Activated effector memory CD4-positive, alpha-beta T cell treated with Interleukin-2 at 50 U/mL for 16 hours (primary cell): ENCODE measurements at places on chromosomes 13 and 19.

GRCh38 chr13:99257291-99257690, 888 bp downstream of the GPR18 start:
- DNase-seq: no peak

DNA sequence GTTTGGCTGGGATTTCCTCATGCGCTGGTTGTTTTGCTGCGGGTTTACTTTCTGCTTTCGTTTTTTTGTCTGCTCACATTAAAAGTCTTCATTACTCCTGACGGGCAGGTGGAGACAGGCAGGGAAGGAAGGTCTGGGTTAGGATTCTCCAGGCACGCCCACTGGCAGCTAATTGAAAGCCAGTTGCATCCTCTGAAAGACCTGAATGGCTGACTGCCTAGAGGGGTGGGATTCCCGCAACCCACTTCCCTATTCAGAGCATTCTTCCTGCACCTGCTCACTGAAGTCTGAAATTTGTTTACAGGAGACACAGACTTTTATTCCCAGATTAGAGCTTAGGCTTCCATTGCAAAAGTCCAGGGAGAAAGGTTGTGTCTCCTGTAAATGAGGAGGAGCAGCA, 172.0 kb downstream of the UQCRFS1 start:
- no peak for DNase-seq

DNA sequence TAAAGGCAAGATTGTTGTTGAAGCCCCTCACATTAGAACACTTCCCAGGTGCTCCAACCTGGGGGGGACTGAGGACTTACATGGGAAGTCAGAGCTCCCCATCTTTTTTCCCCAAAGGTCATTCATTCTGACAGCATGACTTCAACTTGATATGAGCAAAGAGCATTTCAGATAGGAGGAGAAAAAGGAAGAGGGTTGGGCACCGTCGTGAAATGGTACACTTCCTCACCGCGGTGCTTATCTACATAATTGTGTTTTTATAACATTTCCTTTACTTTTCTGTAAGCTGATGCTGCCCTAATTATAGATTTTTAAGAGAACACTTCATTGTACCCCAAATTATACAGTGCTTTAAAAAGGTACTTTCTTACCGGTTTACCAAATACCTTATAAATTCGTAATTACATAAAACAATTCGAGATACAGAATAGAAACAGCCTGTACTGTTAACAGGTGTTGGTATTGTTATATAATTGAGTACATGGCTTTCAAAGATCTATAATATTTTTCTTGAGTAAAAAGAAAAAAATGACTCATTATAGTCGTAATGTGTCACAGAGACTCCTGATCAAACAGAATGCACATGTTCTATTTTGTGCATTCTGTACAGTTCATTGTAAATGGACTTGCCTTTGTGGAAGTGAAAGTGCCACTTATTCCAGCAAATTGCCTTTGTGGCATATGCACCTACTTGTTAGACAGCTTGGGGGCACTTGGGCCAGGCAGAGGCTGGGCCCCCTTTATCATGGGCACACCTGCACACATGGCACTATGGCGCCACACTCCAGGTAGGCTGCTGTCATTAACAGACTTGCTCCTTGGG, 81.8 kb downstream of the GGACT start:
- no peak for DNase-seq

DNA sequence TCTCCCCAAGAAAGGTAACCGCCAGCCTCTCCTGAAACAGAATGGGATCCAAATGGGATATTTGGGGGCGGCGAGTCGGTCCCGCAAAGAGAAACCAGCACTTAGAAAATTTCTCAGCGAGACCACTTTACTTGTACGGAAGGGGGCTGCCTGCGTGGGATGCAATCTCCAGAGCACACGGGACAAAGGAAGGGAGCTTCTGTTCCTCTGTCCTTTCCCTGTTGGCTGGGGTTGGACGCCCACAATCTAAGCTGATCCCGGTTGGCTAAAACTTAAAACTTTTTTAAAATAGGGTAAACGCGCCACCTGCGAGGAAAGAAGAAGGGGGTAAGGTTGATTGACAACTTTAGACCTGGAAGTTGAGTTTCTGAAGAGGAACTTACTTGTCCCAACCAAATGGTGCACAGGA, 826 bp upstream of the BSG start:
- DNase-seq: no peak

DNA sequence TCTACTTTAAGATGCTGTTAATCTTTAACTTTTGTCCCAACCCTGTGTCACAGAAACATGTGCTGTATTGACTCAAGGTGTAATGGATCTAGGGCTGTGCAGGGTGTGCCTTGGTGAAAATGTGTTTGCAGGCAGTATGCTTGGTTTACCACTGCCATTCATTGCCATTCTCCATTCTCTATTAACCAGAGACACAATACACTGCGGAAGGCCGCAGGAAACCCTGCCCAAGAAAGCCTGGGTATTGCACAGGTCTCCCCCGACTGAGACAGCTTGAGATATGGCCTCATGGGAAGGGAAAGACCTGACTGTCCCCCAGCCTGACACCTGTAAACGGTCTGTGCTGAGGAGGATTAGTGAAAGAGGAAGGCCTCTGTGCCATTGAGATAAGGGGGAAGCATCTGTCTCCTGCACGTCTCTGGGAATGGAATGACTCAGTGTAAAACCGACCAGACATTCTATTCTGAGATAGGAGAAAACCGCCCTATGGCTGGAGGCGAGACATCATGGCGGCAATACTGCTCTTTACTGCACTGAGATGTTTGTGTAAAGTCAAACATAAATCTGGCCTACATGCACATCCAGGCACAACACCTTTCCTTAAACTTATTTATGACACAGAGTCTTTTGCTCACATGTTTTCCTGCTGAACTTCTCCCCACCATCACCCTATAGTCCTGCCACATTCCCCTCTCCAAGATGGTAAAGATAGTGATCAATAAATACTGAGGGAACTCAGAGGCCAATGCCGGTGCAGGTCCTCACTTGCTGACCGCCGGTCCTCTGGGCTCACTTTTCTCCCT, 13.1 kb upstream of the ZNF888 start:
- DNase-seq: no peak

GRCh38 chr13:50104493-50104892, 89.2 kb downstream of the KCNRG start:
- DNase-seq: no peak

DNA sequence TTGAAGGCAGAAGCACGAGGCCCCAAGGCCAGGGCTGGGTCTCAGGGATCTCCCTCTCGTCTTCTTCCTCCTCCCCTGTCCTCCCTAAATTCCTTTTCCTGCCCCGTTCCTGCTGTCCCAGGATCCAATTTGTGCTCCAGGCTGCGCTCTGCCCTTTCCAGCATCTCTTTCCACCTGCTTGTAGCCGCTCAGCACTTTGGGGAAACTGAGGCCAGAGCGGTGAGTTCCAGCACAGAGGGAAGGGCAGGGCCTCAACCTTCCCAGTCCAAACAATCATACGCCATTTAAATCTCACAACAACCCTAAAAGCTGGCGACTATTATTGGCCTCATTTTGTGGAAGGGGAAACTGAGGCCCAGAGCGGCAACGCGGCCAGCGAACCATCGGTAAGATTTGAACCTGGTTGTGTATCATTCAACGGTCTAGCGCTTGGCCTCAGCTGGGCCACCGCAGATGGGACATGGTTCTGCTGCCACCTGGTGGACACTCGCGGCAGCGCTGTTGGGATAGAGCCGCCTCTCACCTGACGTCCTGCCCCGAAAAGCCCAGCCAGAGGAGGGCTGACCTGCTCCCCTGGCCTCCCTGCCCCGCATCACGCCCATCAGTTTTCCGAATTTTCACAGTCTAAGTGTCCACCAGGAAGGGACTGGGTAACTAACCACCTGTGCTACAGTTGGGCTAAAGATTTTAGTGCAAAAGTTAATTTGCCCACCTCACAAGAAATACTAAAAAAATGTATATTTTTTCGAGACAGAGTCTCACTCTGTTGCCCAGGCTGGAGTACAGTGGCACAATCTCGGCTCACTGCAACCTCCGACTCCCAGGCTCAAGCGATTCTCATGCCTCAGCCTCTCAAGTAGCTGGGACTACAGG, 4.2 kb upstream of the RPL18A start:
- DNase-seq: peak; percentile 82

- no peak for DNase-seq
Measured at GRCh38 chr13:35729926-35730627, 253.6 kb upstream of the MAB21L1 start.

DNA sequence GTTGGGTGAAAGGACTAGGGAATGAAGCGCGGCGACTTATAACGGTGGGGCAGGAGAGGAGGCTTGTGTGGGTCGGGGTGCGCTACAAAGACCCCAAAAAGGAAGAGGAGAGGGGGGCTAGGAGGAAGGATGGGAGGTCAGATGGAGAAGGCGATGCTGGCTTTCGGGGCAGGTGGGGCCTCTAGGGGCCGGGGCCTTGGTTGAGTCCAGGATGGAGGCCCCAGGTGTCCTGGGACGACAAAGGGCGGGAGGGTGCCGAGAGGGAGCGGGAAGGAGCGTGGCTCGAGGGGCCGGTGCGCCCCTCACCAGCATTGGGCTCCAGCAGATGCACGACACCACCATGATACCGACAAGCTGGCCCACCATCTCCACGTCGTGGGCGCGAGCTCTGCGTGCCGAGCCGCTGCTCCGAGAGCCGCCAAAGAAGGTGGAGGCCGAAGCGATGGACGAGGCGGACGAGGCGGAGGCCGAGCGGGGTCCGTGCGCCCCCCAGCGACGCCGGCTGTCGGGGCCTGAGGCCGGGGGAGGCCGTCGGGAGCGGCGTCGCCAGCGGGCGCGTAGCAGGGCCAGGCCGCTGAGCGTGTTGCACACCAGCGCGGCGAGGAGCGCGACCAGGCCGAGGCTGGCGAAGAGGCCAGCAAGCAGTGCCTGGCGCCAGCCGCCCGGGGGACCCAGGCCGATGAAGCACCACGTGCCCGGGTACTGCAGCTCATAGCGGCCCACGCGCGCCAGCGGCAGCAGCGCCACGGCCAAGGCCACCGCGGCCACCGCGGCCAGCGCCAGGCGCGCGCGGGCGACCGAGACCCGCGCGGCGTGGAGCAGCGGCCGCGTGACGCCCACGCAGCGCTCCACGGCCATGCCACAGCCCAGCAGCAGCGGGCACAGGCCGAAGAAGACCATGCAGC, 1.8 kb downstream of the PTGER1 start:
- DNase-seq: no peak

- no peak for DNase-seq
Measured at GRCh38 chr19:55436847-55437246, 6.3 kb downstream of the SHISA7 start.

DNA sequence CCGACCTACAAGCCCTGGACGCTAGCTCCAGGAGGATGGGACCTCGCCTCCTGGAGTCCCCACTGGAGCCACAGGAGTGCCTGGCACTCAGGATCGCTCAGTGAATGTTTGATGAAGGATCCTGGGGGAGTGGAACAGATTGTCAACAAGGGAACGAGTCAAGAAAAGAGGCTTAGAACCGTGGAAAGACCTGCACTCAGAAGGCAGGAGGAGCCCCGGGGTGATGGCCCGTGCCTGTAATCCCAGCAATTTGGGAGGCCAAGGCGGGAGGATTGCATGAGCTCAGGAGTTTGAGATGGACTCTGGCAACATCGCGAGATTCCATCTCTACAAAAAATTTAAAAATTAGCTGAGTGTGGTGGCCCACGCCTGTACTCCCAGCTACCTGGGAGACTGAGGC, 38.9 kb downstream of the ATP12A start:
- DNase-seq: no peak

DNA sequence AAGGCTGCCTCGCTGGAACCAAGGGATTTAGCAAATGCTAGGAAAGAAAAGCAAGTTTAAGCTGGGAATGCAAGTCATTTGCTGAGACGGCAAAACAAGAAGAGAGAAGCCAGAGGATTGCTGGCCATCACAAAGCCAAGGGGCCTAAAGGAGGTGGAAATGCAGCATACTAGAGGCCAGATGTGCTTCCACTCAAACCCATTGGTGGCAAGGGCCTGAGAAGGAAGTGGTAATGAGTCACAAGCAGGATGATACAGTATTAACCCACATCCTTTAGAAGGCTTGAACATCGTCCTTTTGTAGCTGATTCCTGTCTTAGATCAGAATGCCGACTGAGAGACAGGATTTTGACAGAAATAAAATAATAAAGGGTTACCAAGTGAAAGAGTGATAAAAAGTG, 68.2 kb downstream of the ITGBL1 start:
- DNase-seq: no peak

GRCh38 chr13:110942248-110942981, 27.5 kb upstream of the ANKRD10 start:
- no peak for DNase-seq

DNA sequence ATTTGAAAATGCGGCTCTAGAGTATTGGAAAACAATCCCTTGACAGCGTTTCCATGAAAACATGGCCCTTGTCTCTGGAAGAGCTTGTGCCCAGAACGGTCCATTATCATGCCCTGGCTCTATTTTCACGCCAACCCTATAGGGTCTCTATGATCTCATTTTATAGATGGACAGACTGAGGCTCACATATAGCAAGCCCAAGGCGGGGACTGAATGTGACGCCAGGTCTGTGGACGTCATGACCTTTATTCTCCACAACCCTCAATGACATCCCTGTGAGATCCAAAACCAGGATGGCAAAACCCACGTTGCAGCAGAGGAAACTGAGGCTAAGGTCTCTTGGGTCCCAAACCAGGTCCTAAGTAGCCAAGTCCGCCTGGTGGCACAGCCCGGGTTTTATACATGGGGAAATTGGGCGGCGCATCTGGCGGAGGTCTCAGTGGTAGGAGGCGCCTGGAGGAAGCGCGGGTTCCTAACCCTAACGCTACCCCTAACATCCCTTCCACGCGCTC, 425 bp upstream of the COLGALT1 start:
- DNase-seq: no peak

DNA sequence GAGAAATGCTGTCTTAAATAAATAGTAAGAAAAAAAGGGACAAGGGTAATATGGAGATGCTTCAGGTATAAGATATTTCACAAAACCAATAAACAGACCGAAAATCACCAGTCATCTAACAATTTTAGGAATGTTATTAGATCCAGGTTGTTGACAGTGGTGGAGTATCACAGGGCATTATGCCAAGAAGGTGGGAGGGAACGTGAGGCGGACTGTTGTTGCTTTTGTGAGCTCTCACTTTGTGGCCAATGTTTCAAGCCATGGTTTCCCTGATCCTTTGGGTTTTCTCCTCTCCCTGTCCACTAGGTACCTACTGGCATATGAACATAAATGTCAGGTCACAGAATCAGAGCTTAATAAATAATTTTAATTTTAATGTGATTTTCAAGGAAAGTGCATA, 790.3 kb upstream of the SLITRK1 start:
- DNase-seq: no peak

- no peak for DNase-seq
Measured at GRCh38 chr19:28585796-28586195, 627.2 kb downstream of the UQCRFS1 start.

- DNase-seq: no peak
Measured at GRCh38 chr13:23007426-23007825, 173.4 kb upstream of the SGCG start.

GRCh38 chr19:29605653-29606419, at the start of gene POP4:
TSS of gene POP4 (plus strand) at chr19:29606283. CDS start at chr19:29606319, 36 bp downstream.
- peak; percentile 94 for DNase-seq
